Stimulated activated CD4-positive, alpha-beta T cell treated with anti-CD3 and anti-CD28 coated beads, Interleukin-15, amount 100 ng/mL, for 24 hours (primary cell): ENCODE measurements at places on chromosomes 1 and 21.

- no peak for DNase-seq
Measured at GRCh38 chr1:63828322-63829044, 54.7 kb downstream of the ROR1 start.

DNA sequence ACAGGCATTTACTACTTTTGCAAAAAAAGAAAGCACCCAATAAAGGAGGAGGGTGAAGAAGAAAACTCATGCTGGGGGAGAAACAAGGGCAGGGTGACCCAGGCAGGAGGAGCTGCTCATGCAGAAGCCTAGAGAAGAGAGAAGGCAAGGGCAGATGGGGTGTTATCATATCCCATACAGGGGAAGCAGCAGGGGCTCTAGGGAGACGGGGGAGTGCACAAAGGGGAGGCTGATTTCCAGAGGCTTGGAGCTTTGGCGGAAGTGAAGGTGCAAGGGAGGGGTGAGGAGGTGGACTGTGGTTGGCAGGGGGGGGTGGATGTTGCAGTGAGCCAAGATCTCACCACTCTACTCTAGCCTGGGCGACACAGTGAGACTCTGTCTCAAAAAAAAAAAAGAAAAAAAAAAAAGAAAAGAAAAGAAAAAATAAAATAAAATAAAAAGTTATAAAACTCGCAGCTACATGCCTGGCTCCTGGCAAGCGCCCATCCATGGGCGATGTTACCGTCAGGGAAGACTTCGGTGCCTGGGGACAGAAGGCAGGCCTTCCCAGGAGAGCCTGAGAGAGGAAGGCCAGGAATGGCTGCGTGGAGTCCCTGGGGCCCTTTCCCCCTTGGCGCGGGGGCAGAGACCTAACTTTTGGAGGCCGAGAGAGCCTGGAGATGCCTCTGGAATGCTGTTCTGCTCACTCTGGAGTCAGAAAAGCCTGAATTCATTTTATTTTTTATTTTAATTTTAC, 3.3 kb upstream of the FCN3 start:
- DNase-seq, result no peak

- peak; percentile 76 for DNase-seq
Measured at GRCh38 chr1:58782178-58783089, 1.4 kb downstream of the JUN start.

DNA sequence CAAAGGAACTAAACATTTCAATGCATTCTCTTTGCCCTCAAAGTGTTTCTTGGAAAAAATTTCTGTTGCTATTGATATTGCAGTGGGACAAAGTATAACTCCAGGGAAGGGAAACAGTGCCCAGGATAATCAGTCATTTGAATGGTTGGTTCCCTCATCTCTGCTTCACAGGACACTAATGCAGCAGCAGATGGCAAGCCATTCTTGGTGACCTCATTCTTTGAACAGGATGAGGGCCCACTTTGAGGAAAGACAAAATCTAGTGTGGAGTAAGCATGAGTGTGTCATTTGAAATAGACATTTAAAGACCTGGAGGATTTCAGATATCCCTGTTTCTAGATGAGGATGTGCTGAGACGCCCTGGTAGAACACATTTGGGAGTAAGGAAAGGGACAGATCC, 32.3 kb downstream of the CHRM3 start:
- no peak for DNase-seq

- no peak for DNase-seq
Measured at GRCh38 chr21:46009951-46010705, 28.6 kb downstream of the COL6A1 start.
